ENCODE measurements at places on chromosomes 13 and 19.

DNA sequence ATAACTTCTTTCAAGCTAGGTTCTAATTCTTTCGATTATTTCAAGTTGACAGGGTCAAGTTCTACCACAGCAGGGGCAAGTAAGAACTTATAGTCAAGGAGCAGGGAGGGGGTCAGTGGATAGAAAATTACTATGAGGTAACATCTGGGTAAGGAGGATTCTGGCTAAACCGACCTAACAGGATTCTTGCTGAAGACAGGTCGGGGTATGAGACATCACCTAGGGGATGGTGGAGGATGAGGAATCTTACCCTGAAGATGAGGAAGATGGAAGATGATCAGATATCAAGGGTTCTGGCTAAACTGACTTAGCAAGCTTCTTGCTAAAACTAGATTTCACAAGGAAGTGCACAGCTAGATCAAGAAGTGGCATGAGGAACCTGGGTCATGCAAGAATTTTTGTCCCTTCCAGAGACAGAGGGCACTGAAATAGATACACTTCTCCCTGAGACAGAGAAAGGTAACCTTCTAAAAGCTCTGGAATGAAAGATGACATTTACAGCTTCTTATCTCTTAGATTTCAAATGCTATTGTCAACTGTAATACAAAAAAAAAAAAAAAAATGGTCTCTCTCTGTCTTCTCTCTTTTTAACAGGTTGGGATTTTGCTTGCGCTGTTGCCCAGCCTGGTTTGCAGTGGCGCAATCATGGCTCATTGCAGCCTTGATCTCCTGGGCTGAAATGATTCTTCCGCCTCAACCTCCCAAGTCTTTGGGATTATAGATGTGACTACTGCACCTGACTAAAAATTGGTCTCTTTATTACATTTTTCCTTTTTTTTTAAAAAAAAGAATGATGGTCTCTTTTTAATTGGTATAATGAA lies 9.6 kb upstream of the METTL21C start:
- no peak for DNase-seq

DNA sequence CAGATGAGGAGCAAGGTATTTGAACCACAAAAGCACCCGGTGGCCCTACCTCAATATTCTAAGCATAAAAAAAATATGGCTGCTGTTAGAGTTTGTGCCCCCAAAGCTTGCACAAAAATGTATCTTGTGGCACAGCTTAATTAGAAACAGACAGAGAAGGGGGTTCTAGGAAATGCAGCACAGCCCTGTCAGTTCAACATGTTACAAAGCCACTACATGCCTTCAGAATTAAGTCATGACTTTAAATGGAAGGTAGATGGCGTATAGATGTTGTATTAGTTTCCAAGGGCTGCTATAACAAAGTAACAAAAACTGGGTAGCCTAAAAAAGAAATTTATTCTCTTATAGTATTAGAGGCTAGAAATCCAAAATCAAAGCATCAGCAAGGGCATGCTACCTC lies 703.8 kb downstream of the DIAPH3 start:
- no peak for DNase-seq

DNA sequence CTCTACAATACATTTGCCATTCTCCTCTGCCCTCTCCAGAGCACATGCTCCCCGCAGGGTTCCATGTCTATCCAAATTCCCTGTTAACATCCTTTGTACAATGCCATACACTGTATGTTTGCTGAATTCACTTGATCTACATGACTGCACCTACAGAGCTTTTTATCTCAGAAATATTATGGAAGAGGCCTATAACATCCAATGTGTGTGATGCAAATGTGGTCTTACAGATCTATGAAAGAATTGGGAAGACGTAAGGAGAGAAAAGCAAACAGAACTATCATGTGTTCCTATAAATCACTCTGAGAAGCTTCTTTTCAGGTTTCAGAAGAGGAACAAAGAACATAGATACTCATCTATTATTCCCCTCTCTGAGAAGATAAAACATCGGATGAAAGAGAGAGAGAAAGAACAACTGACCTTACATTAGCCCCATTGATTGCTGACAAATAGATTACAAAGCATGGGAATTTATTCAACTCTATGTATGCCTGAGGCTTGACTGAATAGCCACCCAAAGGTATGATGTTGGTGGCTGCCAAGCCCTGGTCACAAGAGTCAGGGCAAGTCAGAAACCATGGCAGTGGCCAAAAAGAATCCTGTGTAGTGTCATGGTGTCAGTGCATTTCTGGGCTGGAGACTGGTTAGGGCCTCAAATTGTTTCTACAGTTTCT lies 425.2 kb downstream of the FOXO1 start:
- DNase-seq: no peak

DNA sequence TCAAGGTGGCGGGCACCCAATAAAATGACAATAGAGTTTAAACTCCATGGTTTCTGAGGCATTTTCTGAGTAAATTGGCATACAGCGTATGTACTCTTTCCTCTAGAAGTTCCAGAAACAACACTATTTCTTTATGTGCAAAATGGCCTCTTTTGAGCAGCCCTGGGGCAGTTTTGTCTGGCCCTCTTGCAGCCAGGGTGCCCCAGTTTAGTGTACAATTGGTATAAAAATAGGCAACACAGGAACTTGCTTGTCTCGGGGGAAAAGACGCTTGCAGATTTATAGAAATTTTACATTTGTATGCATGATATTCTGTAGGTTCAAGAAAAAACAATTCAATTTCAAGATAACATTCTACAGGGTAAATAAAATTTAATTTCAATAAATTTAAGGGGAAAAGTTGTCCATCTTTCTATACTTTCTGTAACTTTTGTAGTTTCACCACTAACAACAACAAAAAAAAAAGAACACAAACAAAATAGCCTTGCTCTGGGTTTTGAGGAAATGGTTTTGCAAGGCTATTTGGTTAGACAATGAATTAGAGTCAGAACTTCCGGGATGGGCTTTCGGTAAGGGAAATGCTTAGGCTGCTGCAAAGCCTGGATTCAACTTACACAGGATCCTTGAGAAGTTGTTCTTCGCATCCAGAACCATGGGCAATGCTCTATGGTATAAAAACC lies 45.3 kb downstream of the LRCH1 start:
- no peak for DNase-seq

DNA sequence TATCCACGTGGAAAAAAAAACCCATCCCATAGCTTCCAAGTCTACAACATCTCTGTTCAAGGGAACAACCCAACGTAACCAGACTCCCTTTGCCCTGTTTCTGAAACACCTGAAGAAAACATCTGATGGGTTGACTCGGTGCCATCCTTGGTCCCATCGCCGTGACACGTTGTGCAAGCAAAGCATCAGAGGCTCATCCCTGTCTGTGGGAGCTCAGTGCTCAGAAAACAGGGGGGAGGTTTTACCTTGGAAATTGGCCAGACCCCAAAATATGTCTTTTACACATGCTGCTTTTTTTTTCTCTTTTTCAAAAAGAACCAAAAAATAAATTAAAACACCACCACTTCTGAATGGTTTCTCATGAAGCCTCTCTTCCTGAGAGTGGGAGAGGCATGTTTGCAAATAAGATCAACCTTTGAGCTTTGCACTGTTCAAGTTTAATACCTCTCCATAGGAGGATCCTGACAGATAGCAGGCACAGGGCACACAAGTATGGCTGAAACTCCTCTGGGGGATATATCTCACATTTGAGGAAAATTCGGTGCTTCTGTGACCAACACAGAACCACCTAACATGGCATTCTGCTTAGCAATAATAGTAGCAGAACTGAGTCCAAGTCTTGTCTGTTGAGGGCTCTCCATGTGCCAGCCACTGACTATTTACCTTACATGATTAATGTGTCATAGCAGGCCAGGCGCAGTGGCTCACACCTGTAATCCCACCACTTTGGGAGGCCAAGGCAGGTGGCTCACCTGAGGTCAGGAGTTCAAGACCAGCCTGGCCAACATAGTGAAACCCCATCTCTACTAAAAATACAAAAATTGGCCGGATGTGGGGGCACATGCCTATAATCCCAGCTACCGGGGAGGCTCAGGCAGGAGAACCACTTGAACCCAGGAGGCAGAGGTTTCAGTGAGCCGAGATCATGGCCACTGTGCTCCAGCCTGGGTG lies 7.0 kb upstream of the PVR start:
- DNase-seq: no peak

DNA sequence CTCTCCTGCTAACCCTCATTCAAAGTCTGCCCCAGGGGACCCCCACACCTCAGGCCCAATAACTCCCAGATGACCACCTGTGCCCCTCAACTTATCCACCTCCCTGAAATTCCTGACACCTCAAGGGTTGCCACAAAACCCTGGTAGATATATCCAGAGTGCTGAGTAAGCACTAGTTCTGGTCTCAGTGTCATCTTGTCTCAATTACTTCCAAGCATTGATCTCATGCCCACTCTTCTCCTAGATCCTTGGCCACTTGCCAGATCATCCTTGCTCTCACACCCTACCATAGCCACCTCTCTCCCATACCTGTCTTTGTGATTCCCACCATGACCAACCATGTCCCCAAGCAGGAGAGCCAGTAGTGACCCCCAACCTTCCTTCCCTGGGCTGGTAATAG lies 2.0 kb downstream of the ZNF416 start:
- no peak for DNase-seq

- peak; percentile 78 for DNase-seq
Measured at GRCh38 chr13:20716951-20717350, 13.5 kb downstream of the IL17D start.

DNA sequence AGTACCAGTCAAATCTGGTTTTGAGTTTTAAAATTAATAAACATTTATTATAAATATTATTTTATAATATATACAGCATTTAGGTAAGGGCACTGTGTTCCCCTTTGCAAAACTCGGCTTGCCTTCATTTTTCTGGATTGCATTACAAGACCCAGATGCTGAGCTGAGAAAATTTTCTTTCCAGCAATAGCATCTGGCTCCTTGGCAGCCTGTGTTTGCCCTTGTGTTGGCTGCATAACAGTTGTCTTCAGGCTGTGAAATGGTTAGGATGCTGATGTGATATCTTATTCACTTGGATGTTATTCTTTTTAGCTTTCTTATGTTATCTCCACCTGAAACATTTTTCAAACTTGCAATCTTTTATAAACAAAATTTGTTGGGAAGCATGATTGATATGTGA lies 784.4 kb downstream of the DACH1 start:
- DNase-seq: no peak

DNA sequence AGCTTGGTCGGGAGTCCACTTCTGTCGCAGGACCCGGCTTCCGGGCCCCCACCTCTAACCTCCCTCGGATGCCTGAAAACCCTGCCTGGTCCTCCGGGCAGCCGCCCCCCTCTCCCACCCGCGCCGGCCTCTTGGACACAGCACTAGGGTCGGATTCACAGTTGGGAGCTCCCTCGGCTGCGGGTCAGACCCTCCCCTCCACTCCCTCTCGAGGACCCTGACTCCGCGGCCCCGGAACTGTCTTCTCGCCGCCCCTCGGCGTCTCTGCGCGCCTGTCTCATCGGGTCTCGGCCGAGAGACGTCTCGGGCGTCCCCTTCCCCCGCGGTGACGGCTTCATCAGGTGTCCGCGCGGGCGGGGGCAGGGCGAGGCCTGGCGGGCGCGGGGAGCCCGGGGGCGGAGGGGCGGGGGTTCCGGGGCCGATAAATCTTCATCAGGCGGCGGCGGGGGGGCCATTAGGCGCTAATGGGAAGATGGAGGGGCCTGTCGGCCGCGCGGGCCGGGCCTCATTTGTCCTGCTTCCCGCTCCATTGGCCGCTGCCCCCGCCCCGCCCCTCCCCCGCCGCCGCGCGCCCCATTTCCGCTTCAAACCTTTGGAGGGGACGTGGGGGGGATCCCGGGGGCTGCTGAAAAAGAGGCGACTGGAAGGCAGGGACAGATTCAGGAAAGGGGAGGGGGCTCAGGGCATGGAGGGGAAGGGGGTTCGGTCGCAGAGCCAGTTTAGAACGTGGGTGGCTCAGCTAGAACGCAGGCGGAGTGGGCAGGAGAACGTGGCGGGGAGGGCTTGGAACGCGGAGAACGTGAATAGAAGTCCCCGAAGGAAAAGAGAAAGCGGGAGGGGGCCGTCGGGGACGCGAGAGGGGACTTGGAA lies 11.8 kb upstream of the ERFL start:
- peak; percentile 81 for DNase-seq

DNA sequence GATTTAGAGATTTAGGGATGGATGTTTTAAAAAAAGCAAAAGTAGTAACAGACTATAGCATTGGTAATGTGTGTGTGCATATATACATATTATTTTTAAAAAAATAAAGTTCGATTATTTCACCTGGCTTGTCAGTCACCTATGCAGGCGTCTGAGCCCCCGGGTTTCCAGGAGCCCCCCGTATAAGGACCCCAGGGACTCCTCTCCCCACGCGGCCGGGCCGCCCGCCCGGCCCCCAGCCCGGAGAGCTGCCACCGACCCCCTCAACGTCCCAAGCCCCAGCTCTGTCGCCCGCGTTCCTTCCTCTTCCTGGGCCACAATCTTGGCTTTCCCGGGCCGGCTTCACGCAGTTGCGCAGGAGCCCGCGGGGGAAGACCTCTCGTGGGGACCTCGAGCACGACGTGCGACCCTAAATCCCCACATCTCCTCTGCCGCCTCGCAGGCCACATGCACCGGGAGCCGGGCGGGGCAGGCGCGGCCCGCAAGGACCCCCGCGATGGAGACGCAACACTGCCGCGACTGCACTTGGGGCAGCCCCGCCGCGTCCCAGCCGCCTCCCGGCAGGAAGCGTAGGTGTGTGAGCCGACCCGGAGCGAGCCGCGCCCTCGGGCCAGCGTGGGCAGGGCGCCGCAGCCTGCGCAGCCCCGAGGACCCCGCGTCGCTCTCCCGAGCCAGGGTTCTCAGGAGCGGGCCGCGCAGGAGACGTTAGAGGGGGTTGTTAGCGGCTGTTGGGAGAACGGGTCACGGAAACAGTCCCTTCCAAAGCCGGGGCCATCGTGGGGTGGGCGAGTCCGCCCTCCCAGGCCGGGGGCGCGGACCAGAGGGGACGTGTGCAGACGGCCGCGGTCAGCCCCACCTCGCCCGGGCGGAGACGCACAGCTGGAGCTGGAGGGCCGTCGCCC lies 840 bp upstream of the CCNA1 start:
- no peak for DNase-seq

- peak; percentile 51 for DNase-seq
Measured at GRCh38 chr19:47762615-47763308, 15.7 kb upstream of the SELENOW start.

GRCh38 chr13:57375876-57376275 lies 208.9 kb downstream of the PRR20E start:
- no peak for DNase-seq

GRCh38 chr13:87837946-87838345 lies 166.8 kb downstream of the SLITRK5 start:
- no peak for DNase-seq

GRCh38 chr13:51494156-51494555 lies 41.3 kb upstream of the INTS6 start:
- DNase-seq: no peak

DNA sequence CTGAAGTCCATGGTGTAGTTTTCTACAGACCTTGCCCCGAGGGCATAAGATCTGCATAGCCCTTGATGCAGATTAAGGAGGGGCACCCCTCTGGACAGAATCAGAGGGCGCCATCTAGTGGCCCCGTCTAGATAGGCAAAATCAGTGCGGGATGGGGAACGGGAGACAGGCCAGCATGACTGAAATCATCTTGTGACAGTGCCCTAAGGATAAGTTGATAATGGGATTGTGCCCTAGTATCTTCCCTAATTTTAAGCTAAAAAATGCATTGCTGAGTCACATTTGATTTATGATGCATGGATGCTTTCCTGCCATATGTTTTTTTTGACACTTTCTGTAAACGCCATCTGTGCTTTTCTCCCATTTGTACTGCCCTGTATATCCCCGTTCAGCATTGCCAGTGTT lies 19.0 kb upstream of the GPI start:
- DNase-seq: peak; percentile 93

GRCh38 chr13:102777736-102778135 lies 4.2 kb upstream of the TEX30 start:
- no peak for DNase-seq

Data from endodermal cell (in vitro differentiated cells).